Epithelial cell of proximal tubule (primary cell): ENCODE measurements at places on chromosomes 7 and 10.

DNA sequence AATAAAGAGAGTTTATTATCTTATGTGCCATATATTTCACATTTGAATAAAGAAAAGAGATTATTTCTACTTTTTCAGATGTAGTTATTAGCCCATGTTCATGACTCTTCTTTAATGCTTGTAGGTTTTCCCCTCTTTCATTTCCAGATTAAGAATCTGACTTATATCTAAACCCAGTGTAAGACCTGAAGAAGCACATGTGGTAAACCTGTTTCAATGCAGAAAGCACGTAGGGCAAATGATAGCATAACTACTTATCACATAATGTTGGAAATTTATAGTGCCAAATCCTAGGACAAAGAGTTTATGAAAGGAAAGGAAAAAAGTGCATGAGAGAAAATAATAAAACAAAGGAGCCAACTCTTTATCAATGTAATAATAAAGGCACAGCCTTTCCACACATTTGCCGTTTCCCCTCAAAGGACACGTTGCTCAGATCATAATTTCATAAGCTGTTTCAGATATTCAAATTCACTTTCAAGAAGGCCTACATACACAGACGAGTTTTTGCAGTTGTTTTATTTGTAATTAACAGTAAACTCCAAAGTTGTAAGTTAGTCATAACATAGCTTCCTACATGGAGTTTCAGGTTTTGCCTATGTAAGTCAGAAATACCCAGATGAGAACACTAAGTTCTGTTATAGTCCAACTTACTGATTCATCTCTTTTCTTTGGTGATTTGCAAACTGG is 88.8 kb upstream of the MDFIC start:
- DNase-seq: no peak

GRCh38 chr7:45053401-45053800 is 35.4 kb downstream of the NACAD start:
- no peak for DNase-seq

DNA sequence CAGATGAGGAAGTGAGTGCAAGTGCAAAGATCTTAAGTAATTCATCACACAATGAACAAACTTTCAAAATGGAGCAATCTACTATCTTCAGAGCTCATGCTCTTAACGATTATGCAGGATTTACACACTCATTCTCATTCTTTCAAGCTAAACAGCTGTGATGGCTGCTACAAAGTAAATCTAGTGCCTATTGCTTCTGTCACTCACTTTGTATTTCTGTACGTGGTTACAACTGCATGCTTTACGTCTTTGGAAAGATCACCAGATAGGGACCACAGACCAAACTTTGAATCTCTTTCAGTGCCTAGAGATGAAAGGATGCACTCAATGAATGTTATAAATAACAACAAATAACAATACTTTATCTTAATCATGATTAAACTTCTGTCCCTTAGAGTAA is 194.6 kb downstream of the MAGI2 start:
- DNase-seq: no peak

GRCh38 chr10:96401036-96401435 is 42.2 kb upstream of the OPALIN start:
- no peak for DNase-seq

DNA sequence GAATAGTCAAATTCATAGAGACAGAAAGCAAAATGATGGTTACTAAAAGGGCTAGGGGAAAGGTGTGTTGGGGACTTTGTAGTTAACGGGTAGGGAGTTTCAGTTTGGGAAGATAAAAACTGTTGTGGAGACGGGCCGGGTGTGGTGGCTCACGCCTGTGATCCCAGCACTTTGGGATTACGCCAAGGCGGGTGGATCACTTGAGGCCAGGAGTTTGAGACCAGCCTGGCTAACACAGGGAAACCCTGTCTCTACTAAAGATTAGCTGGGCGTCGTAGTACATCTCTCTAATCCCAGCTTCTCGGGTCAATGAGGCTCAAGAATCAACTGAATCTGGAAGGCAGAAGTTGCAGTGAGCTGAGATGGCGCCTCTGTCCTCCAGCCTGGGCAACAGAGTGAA is 30.8 kb downstream of the KPNA7 start:
- no peak for DNase-seq

DNA sequence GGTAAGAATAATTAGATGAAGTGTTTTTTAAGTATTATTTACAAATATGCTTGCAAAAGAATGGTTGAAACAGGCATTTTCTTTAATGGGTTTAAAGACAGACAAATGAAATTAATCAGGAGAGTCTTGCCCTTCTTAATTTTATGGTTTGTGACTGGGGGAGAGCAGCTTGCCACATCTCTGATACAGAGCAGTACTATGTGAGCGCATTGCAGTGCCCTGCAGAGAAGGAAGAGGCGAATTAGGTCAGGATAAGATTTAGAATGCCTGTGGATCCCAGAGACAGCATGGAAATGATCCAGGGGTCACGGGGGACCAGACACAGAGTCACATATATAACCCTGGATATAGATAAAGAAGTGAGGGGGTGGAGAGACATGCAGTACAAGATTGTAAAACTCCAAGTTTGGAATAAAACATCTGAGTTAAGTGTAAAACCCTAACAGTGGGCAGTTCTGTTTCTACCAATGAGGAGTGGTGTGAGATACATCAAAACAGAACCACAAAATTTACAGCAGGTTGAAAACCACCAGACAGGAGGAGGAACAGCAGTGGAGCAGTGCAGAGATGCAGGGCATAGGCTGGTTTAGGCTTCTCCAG is 125.5 kb downstream of the FAM204A start:
- no peak for DNase-seq

DNA sequence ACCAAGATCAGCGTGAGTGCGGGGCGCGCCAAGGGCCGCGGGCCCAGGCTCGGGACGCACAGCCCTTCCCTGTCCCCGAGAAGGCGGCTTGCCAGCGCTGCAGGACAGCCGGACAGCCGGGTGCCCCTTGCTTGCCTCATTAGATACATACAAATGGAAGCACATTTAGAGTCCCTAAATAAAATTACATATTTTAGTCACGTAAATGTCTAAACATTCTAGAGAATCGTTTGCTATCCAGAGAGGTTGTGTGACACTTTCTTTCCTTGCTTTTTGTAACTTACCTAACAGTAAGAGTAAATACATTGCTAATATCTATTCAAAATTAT is 4.8 kb downstream of the VSTM2A start:
- no peak for DNase-seq
